Right kidney (tissue), 9 donors: ENCODE measurements at places on chromosomes 7 and 10.
A peak's percentile ranks its signal among the peaks of the same experiment; 100 is the strongest.

DNA sequence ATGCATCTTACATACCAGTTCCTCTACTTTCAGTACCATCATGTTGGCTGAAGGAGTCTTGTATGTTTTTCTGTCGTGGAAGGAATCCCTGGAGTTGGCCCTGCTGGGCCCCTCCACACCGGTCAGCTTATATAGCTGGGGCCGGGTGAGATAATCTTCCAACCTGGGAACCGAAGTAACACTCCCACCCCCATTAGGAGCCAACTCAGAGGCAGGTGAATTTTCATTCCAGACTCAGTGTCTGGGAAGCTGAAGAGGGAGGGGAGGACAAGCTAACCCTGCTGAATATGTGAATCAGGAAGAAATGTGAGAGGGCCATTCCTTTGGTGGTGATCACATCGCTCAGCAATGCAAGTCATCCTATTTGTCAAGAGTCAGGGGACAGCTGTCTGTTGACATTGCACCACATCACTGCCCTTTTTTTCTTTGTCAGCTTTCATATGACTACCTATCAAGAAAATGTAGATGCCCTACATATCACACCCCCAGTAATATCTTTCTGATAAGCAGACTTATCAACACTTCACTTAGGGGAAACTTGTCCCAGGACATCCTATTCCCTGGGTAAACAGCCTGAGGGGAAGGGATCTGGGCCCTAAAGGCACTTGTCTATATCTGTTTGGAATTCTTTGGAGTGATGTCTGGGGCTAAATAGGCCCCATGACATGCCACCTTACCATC lies at the start of gene ANKRD1:
Gene ANKRD1, minus strand, starts transcription at position 102 of the 681 bp plus-strand sequence. Its CDS starts 60 bp downstream, at position 42.
- DNase-seq: peak; percentile 8

DNA sequence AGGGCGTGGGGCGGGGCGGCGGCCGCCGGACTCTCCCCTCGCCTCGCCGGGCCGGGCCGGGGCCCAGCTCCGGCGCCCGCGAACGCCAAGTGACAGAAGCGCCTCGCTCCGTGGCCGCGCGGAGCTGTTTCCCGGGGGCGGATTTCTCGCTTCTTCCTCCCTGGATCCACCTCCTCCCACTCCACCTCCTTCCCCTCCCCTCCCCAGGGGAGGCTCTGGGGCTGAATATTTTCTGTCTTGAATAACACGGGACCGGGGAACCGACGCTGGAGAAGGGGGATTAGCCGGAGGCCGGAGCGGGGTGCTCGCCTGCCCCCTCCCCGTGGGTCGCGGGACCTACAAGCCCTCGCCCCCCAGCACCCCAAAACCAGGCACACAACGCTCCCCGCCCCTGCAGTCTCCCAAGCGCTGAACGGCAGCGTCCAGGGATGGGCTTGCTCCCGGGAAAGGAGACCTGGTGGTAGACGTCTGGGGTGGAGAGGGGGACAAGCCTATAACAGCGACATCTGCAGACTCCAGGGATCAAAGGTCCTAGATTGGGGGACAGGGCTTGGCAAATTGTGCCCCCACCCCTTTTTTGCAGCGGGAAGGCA lies at the start of gene ARHGAP21:
Gene ARHGAP21, minus strand, starts transcription at position 100 of the 593 bp plus-strand sequence. CDS start 1,988 bp downstream, outside the sequence.
- peak; percentile 82 for DNase-seq

DNA sequence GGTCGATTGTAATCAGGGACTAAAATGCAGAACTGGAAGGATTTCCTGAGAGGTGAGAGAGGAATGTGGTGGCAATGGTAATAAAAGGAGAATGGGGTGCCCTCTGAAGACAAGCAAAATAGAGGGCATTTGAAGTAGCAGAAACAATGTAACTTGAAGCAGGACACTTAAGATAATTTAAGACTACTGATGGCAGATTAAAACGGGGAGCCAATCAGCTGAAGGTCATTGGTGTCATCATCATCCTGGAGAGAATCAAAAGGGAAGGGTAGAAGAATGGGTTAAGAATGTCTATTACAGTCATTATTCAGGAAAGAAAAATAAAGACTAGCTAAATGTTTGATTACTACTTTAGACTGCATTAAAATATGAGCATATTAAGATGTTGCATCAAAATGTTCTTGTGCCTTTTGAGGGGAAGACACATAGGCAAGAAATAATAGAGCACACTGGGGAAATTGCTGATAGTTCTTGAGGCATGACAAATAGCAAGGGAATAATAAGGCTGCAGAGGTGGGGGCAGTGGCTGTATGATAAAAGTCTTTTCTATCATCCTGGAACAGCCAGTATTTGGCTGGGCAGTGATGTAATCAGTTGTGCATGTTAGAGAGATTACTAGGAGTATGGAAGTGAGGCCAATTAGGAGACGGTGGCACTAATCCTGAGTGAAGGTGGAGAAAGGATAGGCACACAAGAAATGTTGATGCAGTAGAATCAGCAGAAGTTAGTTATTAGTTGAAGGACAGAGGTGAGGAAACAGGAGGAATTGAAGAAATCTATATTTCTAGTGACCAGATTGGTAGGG lies 60.2 kb downstream of the CCDC71L start:
- no peak for DNase-seq

- DNase-seq: no peak
Measured at GRCh38 chr7:123492485-123492884, 41.9 kb downstream of the IQUB start.

- DNase-seq: peak; percentile 42
Measured at GRCh38 chr7:1101563-1102431, 13.9 kb downstream of the GPER1 start.

DNA sequence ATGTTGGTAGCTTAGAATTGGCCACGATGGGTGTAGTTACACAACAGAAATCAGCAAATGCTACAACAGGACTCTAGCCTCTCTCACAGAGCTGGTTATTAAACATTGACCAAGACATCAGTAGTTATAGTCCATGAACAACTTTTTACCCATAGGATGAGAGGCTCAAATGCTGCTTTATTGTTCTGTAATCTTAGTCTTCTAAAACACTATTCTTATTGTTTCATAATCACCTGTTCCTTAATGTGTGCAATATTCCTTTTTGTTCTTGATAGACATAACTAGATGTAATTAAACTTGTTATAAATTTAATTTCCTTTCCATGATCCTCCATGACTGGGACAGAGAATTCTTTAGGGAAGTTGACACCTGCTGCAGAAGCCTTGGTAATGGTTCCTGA lies 356.9 kb downstream of the EXOC4 start:
- DNase-seq: no peak

DNA sequence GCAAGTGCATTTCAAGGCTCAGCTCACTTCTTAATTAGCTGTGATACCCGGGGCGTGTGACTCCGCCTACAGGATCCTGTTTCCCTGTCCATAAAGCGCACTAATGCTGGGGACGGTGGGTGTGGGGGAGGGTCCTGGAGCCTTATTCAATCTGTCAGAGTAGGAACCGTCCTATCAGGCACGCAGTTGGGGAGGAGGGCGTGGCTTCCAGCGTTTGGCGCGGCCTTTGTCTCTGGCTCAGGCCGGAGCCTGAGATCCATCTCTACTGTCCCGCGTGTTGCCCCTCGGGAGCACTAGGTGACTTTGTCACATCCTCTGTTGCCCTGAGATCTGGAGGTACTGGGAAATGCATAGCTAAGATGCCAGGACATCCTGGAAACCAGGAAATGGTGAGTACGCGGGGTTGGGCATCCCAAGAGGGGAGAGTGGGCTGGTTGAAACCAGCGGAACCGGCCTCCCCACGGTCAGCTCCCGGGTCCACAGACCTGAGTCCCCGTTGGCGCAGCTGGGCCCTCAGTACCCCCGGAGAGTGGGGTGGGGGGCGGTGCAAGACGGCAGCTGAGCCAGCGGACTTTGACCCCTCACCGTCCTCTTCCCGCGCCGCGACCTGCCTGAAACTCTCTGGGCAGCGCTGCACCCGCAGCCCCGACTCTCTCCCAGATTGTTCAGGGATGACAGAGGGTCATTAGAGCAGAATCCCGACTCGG lies 104.4 kb upstream of the ZNF92 start:
- DNase-seq: peak; percentile 79

GRCh38 chr10:121409466-121410104 lies 188.7 kb downstream of the FGFR2 start:
- DNase-seq: no peak

GRCh38 chr10:50577010-50577409 lies 46.7 kb downstream of the SGMS1 start:
- no peak for DNase-seq

GRCh38 chr10:43395571-43396060 lies 13.4 kb downstream of the HNRNPF start:
- no peak for DNase-seq

- DNase-seq: no peak
Measured at GRCh38 chr10:33112831-33113455, 154.9 kb upstream of the ITGB1 start.

DNA sequence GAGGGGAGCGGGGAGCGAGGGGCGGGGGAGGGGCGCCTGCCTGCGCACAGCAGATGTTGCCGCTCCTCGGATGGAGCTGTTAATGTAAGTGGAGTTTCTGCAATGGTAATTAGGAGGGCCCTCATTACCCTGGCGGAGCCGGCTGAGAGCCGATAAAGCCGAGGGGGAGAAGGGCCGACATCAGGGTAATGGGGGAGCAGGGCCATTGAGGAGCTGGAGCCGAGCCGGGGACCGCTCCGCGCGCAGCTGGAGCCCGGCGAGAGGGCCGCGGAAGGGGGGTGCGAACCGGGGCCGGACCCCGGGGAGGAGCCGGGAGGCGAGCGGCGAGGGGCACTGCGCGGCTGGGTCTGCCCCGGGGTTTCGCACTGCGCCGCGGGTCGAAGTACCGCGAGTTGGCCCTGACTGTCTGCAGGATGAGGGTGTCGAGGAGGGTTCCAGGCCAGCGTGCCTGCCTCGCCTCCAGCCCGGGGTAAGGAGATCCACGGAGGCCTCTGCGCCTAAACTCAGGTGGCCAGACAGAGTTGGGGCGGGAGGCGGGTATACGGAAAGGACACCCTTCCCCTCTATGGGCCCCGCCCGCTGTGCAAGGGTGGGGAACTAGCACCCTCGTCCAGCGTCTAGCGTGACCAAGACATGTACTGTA lies 55.0 kb upstream of the LBX1 start:
- peak; percentile 49 for DNase-seq

DNA sequence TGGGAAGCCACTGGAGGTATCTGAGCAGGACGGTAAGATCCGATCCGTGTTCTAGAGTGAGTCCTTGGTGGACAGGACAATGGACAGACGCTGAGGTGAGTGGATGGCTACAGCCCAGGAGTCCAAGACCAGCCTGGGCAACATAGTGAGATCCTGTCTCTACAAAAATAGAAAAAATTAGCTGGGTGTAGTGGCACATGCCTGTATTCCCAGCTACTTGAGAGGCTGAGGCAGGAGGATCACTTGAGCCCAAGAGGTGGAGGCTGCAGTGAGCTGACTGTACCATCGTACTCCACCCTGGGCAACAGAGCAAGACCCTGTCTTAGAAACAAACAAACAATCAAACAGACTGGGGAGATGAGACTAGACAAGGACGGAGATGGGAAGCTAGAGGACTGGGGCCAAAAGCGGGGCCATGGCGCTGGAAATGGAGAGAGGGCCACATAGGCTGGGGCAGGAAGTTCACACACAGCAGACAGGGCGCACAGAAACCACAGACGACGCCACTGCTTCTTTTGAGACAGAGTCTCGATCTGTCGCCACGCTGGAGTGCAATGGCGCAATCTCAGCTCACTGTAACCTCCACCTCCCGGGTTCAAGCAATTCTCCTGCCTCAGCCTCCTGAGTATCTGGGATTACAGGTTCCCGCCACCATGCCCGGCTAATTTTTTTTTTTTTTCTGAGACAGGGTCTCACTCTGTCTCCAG lies 24.7 kb downstream of the DAGLB start:
- no peak for DNase-seq

DNA sequence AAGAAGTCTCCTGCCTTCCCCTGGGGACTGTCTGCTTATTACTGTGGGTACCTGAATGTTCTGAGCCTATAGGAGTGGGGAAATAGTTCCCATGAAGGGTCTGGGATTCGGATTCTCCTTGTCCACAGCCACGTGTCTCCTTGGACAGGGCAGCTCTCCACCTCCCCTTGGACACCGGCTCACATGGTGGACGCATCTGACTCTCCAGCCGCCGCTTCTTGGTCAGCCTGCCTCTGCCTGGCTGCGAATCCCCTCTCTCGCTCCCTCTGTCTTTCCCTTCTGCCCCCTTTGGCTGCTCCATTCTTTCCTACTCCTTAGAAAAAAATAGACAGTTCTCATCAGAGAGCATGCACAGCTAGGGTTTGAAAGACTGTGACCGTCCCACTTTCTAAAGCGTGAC lies 46.9 kb downstream of the JAKMIP3 start:
- no peak for DNase-seq

- no peak for DNase-seq
Measured at GRCh38 chr10:56146806-56147205, 214.3 kb downstream of the ZWINT start.

- no peak for DNase-seq
Measured at GRCh38 chr7:131502810-131503508, 53.5 kb downstream of the PODXL start.

GRCh38 chr10:1168763-1169162 lies 112.6 kb downstream of the WDR37 start:
- DNase-seq: no peak

GRCh38 chr10:51596695-51597094 lies 102.7 kb downstream of the CSTF2T start:
- DNase-seq: no peak
